Stimulated activated CD8-positive, alpha-beta memory T cell treated with anti-CD3 and anti-CD28 coated beads, Interleukin-4, amount 100 ng/mL, for 4 hours (primary cell): ENCODE measurements at places on chromosomes 6 and 20.

DNA sequence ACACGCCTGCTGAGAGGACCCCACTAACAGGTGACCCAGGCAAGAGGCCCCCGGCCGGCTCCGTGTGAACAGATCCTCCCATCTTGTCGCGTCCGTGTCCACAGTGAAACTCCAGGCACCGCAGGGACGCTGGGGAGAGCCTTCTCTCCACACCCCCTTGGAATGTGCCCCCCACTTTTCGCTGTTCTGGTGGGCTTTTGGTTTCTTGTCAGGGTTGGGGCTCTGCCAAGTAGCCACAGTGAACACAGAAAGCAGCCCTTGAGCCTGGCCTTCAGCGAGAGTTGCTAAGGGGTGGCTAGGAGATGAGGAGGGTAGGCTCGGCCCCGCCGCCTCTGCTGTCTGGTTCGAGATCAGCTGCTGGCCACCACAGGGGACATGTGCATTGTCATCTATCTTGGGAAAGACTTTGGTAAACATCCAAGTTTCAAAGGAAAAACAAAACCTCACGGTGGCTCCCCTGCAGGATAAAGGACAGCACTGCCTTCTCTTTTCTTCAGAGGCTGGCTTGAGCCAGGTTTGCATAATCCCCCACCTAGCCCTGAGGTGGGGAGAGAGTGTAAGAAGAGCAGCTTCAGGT is 22.7 kb downstream of the SYNDIG1 start:
- no peak for DNase-seq

GRCh38 chr6:168343239-168344150 is 23.9 kb upstream of the DACT2 start:
- no peak for DNase-seq

- no peak for DNase-seq
Observed at GRCh38 chr6:146876271-146877151, 277.7 kb downstream of the ADGB start.

- no peak for DNase-seq
Observed at GRCh38 chr20:14829906-14830305, 492.5 kb upstream of the FLRT3 start.

GRCh38 chr6:15518878-15519277 is 143.9 kb downstream of the DTNBP1 start:
- DNase-seq = no peak

- no peak for DNase-seq
Observed at GRCh38 chr6:37916675-37917074, 97.1 kb downstream of the ZFAND3 start.

DNA sequence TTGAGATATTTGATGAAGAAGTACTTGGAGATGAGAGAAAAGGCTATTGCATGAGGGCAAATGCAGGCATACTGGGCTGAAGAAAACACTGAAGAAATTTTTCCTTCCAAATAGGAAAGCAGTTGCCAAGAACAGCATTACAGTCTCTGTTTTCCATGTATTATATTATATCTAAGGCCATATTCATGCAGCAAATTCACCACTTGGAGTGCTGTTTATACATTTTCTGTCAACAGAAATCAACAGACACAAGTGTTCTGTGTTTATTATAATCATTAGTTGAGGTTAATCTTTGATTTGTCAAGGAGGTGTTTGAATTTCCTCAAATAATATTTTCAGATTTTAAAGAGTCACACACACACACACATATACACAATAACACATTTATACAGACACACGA is 268.8 kb upstream of the PLCB4 start:
- no peak for DNase-seq

- no peak for DNase-seq
Observed at GRCh38 chr6:106546261-106546690, 83.0 kb downstream of the RTN4IP1 start.

DNA sequence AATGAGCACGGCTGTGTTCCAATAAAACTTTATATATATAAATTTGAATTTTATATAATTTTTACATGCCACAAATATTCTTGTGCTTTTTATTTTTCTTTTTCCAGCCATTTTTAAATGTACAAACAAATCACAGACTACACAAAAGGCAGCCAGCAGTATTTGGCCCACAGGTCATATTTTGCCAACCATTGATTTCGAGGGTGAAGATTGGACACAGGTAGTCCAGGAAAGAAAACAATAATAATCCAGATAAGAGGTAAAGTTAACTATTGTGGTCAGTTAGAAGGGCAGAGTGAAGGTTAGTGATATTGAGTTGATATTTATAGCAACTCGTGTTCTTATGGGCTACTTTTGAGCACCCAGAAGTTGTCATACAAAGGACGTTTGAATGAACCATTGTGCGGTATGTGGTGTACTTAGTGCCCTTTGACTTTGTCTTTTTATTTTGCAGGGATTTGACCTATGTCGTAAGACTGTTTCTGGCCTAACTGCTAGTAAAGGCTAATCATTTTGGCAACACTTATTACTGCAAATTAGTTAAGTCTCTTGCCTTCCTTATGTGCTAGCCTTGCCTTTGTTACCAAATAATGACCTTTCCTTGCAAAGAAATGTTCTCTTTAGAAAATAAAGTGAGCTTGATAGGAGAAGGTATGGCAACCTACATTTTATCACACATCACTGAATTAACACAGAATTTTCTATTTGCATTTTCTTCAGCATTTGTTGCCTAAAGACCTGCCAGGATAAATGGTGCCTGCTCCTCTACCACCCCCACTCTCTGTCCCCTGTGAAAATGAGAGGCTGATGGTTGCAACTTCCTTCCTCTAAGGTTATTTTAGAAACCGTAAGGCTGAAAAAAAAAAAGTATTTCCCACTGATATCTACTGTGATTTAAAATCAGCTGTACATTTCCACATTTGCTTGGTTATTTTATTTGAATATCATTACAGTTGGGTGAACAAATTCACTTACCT is 493.9 kb upstream of the SOX4 start:
- DNase-seq = no peak

- DNase-seq = no peak
Observed at GRCh38 chr20:50058662-50059402, 54.1 kb downstream of the UBE2V1 start.

DNA sequence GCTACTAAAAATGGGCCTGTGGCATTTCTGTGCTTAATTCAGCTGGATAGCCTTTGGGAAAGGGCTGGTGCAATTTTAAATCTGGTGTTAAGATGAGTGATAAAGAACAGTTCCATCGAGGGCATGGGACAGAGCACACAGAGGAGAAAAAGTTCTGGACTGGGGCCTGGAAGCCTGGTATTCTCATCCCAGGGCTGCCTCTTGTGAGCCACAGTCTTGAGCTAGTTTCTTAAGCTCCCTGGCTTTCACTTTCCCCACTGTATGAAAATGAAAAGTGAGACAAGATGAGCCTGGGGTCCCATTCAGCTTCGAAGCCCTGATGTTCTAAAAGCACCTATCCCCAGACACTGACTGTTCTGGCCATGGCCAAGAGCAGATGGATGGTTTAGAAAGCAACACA is 14.3 kb upstream of the LAMA4 start:
- no peak for DNase-seq

DNA sequence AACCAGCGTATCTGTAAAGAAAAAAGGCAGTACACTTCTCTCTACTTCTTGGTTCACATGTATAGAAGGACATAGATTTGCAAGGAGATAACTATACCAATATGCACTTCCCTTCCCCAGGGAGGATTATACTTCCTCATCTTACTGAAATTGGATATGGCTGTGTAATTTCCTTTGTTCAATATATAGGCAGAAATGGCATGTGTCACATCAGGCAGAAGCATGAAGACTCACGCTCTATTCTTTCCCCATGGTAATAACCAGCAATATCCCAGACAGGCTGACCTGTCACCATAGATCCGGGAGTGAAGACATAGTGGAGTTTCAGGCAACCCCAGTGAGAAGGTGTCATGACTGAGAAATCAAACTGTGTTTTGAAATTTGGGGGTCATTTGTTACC is 518.3 kb downstream of the KIF16B start:
- no peak for DNase-seq

DNA sequence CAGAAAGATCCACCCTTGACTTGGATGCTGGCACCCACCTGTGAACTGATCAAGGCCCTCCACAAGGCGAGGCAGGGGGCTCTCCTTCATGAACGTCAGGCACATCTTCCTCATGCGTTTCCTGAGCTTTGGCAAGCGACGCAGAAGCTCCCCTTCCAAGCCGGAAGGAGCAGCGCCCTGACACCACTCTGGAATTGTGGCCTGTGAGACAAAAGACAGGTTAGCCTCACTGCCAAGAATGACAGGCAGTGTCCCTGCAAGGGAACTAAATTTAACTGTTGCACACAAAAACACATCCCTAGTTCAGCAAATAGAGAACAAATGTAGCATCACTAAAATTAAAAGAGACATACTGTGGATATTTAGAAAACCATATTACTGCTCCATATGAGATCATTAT is 42.0 kb upstream of the LYRM2 start:
- DNase-seq = no peak

DNA sequence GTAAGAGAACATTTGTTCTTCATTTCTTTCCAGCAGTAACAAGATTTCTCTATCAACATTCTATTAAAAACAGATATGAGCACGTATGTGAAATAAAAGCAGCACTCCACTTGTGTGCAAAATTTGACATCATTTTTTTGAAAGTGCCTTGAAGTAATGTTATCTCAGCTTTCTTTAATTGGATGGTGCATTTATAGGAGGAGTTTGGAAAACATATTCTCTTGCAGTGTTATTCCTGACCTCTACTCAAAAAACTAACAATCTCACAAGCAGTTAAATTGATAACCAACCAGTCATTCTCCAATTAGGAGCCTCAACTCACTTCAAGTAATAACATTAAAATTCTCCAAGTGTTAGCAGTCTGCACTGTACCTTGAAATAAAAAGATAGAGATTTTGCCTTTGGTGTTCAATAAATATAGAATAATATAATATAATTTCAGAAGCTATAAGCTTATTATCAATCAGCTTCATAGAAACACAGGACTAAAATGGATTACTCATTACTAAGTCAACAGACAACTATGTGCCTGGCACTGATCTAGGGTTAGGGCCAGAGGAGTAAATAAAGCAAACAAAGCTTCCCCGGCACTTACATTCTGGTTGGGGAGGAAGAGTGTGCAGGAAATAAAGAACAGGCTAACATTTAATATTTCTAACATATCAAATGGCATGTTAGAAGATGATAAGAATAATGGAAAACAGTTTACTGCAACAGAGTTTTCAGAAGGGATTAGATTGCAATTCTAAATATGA is 149.0 kb upstream of the SGK1 start:
- no peak for DNase-seq

GRCh38 chr20:9015984-9016324 is 52.9 kb upstream of the PLCB4 start:
- no peak for DNase-seq

DNA sequence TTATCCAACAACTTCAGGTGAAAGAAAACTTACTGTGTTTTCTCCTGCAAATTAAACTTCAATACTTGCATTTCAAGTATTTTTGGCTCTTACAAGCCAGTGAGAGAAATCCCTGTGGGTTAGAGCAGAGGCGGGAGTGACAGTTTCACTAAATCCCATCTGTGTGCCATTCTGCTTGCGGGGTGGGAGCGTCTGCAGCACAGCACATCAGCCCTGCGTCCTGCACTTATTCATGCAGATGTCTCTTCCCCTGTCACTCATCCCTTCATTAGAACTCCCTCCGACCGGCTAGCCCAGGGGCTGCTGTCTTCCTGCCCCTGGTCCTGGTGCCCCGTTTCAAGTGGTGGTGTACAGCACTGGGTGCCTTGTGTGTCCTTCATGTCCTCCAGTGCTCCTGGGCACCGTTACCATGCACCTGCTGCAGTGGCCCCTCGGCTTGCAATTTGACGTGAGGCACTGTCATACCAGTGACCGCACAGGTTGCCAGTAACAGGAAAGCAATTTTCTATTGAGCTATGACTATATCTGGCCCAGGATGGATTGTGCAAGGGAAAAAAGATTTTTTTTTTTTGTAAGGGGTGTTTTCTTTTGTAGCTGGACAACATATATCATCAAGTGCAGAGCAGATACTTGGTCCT is 59.4 kb downstream of the INSM1 start:
- DNase-seq = no peak

GRCh38 chr6:12716298-12716916 is at the start of gene PHACTR1:
TSS of gene PHACTR1 (plus strand) at chr6:12716767.
- no peak for DNase-seq

DNA sequence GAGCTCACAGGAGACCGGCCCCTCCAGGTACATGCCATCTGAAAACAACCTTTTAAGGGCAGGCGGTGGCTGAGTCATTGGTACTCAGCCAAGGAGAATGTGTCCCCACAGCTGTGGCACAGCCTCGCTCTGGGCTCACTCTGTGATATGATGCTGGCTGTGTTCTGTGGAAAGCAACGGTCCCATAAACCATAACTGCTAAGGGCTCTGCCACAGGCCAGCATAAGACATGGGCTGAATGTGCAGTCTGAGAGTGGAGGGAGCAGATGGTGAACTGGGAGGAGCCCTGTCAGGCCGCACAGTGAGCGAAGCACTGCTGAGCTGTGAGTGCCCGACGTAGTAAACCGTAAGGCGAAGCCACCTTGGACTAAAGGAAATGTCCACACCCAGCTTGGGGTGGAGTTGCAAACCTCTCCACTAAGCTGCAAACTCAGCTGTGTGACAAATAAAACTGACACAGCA is 375.8 kb downstream of the THBS2 start:
- DNase-seq = no peak

GRCh38 chr6:38852215-38852614 is 137.1 kb downstream of the DNAH8 start:
- DNase-seq = no peak

DNA sequence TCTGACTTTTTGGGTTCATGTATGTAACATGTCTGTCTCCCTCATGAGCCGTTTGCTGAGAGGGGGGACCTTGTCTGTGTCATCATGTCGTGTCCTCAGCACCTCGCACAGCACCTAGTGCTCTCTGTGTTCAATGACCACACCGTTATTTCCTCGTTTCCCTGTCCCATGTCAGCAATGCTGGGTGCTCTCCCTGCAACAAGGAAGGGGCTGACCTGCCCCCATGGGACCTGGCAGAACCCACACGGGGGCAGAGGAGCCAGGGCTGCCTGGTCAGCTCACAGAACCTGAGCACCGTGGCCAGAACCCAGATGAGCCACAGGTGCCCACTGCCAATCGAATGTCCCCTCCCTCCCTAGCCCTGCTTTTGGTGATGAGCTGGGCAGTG is 7.3 kb downstream of the ADA start:
- DNase-seq = no peak

- no peak for DNase-seq
Observed at GRCh38 chr6:74602206-74602605, 603.6 kb downstream of the COL12A1 start.
